CD8-positive, alpha-beta T cell (primary cell): ENCODE measurements at places on chromosomes 5 and 9.

- no peak for DNase-seq
Measured at GRCh38 chr5:78607864-78608263, 40.7 kb downstream of the LHFPL2 start.

GRCh38 chr5:51326844-51327243, 56.4 kb upstream of the ISL1 start:
- DNase-seq: no peak

DNA sequence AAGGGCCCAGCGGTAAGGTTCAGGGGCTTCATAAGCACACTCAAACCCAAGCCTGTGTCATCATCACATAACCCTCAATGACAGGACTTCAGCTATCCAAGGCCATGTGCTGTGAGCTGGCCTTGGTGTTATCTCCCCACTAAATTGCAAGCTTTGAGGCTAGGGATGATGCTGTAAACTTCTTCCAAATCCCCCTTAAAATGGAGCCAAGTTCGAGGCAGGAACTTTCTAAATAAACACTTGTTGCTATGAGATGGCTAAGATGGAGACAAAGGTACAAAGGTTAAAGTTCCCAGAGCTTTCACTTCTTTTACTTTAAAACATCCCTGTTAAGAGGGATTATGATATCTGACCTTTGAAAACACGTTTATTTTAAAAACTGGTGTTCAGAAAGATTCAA, 123.6 kb downstream of the MYO10 start:
- DNase-seq: no peak

GRCh38 chr9:91582181-91582580, 158.5 kb upstream of the NFIL3 start:
- no peak for DNase-seq

- no peak for DNase-seq
Measured at GRCh38 chr9:85478847-85479246, 262.9 kb downstream of the AGTPBP1 start.

DNA sequence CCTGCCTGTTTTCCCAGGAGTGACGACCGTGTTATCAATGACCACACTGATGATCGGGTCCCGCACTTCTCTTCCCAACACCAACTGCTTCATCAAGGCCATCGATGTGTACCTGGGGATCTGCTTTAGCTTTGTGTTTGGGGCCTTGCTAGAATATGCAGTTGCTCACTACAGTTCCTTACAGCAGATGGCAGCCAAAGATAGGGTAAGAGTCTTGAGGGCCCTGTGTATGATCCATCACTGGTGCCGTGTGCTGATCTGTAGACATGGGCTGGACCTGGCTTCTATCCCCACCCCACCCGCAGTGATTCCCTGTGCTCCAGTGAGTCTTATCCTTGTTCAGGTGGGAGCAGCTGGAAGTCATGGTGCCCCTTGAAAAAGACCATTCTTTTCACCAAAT, 26.0 kb downstream of the GABRP start:
- no peak for DNase-seq

DNA sequence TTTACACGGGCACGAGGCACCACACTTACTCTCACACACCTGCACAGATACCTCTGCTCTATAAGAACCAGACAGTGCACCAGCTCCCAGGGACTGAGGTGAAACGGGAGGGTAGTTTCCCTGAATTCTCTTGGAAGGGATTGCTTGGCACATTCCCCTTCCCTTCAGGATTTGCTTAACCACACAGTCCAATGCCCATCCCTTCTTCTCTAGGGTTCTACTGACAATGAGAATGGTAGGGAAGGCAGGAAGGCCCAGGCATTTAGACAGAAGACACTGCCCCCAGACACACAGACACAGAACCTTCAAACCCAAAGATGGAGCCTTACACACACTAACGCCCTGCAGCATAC, 704 bp upstream of the LHX6 start:
- DNase-seq: no peak

GRCh38 chr9:129582855-129583254, 38.0 kb downstream of the C9orf50 start:
- DNase-seq: no peak
